Activated gamma-delta T cell treated with Interleukin-2 at 50 U/mL for 16 hours (primary cell): ENCODE measurements at places on chromosomes 5 and 9.

GRCh38 chr5:10611290-10611689 lies 47.4 kb downstream of the ANKRD33B start:
- DNase-seq = no peak

DNA sequence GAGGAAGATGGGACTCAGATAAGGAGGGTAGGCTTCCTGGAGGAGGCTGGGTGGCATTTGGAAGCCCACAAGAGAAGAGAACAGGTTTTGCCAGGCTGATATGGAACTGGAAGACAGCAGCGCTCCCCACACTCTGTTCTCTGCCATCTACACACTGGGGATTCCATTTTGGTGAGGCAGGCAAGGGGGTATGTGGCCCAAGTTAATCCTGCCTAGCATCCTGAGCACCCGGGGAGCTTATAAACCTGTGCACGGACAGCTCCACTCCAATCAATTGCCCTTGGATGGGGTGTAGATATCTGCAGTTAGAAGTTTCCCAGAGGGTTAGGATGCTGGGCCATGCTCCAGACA lies 158.8 kb downstream of the MACROH2A1 start:
- DNase-seq = no peak

GRCh38 chr9:135037521-135038250 lies 49.8 kb upstream of the OLFM1 start:
- no peak for DNase-seq

DNA sequence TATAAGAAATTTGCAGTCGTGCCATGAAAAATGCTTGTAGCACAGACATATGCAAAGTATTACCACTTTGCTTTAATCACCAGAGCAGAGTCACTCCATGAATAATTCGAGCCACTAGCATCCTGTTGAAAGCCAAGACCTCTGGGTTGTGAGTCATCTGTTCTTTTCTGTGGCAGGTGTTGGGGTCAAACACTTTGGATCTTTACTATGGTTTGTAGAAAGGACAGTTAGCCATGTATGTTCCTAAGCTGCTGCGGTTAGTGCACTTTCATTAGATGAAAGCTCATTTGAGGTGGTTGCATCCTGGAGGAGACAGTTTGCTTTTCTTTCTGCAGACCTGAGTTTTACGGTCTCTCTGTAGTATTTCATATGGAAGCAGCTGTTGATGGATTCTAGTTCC lies 223.7 kb downstream of the DMRT2 start:
- no peak for DNase-seq

GRCh38 chr5:169950333-169950732 lies 30.0 kb downstream of the INSYN2B start:
- DNase-seq = no peak

- no peak for DNase-seq
Observed at GRCh38 chr5:124401476-124402143, 344.8 kb downstream of the ZNF608 start.

GRCh38 chr9:110399983-110400382 lies 62.3 kb upstream of the TXNDC8 start:
- no peak for DNase-seq

GRCh38 chr5:163917747-163918146 lies 412.3 kb downstream of the MAT2B start:
- DNase-seq = no peak

DNA sequence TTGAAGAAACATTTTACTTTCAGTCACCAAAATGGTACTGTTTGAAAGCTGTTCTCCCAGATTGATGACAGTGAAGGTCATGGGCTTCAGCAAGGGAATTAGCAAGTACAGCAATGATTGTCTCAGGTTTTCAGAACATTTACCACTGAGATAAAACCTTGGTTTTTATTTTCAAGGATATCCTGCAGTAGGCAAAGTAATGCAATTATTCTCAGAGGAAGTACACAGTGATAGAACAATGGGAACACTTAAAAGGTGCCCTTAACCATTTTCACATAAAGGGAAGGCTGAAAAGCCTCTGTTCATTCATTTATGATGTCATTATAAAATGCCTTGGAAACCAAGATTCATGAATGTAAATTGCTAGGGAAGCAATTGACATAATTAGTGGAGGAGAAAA lies 471.8 kb upstream of the ACO1 start:
- no peak for DNase-seq

GRCh38 chr9:125380406-125380805 lies 118.8 kb downstream of the GAPVD1 start:
- no peak for DNase-seq

DNA sequence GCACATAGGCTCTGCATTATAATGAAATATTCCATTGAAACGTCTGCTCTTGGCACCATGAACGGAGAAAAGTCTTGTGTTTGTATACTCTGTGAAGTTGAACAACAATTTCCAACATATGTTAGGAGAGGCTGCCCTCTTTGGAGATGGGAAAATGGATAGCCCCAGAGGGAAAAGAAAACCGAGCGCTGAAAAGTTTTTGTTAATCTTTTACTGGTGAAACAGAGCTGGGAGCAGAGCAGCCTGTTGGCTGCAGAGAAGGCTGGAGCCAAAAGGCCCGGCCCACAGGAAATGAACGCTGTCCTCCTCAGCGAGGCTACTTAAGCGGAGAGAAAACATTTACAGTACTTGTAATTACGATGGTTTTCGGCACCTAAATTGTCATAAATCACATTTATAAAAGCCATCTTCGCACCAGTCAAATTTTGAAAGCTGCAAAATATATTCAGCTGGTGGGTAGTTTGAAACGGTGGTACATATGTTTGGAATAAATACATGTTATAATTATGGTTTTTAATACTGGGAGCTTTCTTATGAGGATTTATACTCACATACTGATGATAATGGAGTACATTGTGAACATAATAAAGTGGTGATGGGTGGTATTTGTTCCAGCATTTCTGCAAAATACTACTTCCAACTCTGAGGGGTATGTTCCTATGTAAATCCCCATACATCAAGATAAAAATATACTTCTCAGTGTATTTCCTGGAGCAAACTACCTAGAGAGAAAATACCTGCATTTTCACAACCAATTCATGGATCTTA lies 129.6 kb upstream of the CNTLN start:
- no peak for DNase-seq

GRCh38 chr5:103005276-103005675 lies 114.7 kb downstream of the GIN1 start:
- DNase-seq = no peak

GRCh38 chr5:16013334-16014065 lies 166.1 kb downstream of the MARCHF11 start:
- no peak for DNase-seq

DNA sequence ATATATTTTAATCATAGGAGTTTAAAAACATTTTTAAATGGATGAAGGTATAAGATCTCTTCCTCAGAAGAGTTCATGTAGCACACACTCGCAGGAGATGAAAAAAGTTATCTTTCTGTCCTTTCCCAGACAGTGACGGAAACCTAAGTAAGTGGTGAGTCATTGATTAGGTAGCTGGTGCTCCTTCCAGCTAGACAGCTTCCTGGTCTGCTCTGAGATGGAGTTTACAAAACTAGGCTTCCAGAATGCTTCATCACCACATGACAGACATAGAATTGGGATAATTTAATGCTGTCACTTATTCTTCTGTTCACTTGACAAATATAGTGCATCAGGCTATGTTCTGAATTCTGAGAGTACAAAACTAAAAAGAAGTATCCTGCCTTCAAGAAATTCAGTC lies 2393.0 kb upstream of the C9orf72 start:
- no peak for DNase-seq

DNA sequence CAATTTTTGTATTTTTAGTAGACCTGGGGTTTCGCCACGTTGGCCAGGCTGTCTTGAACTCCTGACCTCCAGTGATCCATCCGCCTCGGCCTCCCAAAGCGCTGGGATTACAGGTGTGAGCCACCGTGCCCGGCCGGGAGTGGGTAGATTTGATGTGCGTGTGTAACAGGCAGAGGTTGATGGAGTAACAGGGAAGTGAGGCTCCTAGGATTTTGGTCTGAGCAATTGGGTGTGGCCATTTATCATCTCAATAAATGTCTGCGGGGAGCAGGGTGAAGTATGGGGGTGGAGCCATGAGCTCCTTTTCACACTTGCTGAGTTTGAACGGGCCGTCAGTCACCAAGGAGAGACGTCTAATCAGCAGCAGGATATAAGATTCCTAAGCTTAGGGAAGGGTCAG lies 1.2 kb upstream of the REXO4 start:
- DNase-seq = no peak

DNA sequence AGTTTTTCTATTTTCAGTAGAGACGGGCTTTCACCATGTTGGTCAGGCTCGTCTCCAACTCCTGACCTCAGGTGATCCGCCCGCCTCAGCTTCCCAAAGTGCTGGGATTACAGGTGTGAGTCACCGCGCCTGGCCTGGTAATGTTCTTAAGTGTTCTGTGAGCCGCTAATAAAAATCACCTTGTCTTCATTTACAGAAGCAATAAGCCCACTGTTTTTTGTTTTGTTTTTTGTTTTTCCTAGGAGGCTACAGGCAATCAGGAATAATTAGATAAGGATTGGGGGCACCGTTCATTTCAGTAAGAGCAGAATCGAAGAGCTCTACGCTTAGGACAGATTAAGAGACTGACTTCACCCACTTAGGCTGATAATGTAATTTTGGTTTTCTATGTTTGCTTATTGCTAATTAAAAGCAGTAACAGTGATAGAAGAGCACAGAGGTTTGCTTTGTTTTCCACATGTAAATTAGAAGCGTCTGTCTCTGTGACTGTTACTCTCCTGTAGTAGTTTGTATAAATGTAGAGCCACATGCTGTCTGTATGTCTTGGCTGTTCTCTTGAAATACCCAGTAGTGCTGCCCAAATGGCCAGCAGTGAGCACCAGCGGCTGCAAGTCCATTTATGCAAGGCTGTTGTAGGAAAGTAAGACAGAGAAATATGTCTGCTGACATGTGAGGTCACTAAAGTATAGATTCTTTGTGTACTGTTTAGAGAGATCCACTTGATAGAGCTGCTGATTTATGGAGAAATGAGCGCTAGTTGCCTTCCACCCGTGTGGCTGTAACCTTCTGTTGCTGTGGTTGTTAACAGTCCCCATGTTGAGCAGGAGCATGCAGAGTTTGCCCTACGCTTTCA lies 30.5 kb downstream of the TRIO start:
- no peak for DNase-seq

DNA sequence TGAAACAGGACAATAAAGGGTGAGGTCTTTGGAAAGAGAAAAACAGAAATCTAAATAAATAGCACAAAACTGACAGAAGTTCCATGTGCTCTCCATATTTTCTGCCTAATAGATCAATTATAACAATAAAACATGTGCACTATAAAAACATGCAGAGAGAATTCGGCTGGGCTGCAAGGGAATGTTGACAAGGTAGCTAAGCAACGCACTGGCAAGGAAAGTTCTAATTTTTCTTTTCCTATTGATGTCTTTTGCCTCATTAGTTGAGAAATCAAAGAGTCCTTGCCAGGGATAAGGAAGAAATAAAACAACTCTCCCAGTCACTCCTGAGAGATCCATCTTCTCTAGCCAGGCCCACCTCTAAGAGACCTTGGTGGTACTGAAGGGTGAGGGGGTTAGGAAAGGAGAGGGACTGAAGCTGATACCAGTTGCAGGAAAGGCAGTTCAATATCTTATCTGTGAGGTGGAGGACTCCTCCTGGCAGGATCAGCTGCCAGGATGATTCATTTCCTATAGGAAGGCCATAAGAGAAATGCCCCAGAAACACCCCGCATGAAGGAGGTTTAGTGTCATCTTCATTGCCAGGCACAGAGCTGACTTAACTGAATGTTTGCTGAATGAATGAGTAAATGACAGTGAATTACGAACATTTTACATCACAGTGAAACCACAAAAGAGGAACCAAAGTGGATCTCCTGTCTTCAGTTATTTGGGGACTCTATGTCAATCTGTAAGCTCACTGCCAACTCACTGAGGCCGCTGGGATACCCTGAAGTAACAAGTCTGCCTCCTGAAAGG lies 63.7 kb upstream of the IFNK start:
- DNase-seq = no peak

DNA sequence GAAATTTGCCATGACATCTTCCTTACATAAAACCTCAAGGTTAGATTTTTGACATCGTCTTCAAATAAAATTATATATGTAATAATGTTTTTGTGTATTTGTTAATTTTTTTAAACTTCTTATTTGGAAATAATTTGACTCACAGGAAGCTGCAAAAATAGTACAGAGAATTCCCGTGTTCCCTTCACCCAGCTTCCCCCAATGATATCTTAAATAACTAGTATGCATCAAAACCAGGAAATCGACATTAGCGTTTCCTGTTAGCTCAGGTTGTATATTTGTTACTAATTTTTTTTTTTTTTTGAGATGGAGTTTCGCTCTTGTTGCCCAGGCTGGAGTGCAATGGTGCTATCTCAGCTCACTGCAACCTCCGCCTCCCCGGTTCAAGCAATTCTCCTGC lies 86.3 kb upstream of the SPRY4 start:
- DNase-seq = no peak

- DNase-seq = no peak
Observed at GRCh38 chr5:170752257-170753215, 31.0 kb upstream of the GABRP start.

DNA sequence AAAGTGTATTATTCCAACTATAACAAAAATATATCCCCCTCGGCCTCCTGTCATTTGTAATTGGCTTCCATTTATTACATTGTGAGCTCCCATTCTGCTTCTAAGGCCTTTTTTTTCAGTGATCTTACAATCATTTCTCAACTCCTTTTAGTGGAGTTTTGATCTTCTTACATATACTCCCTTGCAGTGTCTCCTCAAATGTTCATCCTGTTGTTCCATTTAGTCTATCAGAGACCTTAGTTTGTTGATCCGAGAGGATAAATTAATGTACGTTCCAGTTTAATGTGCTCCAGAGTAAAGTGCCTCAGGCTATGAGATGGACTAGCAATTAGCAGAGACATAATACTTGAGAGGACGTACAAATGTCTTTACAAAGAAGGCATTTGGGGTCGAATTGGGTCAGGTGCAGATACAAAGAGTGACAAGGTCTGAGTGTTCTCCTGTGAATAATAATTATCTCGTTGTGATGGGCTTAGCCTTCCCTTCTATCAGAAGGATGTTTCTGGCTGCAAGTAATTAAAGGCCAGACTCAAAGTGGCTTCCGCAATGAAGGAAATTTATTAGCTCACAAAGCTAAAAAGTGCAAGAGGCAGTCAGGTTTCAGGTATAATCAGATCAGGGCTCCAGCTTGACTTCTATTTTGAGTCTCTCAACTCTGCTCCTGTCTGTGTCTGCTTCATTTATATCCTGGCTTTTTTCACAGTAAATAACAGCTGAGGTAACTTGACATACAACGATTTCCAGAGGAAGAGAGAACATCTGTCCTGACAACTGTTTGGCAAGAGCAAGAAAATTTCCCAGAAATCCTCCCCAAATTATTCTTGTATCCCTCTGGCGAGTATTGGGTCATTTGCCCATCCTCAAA lies 30.1 kb downstream of the ARRDC3 start:
- no peak for DNase-seq

GRCh38 chr9:107706701-107707427 lies 217.3 kb upstream of the KLF4 start:
- no peak for DNase-seq

DNA sequence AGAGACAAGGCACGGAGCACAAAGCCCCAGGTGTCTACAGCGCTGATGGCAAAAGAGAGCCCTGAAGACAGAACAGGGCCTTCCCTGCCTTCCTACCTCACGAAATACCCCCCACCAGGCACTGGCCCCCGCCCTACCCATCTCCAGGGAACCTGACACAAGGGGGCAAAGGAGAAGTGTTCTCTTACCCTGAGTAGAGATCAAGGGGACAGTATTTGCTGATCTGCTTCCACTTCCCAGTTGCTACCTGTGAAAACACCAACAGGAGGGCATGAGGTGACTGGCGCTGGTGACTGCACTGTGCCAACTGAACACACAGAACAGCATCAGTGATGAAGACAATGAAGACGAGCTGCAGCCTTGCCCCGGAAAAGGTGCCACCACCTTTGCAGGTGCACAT lies 27.4 kb downstream of the IPPK start:
- DNase-seq = no peak

GRCh38 chr5:75509956-75510355 lies 1.5 kb downstream of the CERT1 start:
- no peak for DNase-seq
